ENCODE measurements at places on chromosomes 5 and 9.

- no peak for DNase-seq
These were observed 6.0 kb upstream of the SLC9A3 start for GRCh38 chr5:530001-530955.

GRCh38 chr9:116064970-116065369 is 88.6 kb upstream of the PAPPA start:
- no peak for DNase-seq

GRCh38 chr5:175652741-175653663 is 4.9 kb upstream of the HRH2 start:
- DNase-seq, result no peak

DNA sequence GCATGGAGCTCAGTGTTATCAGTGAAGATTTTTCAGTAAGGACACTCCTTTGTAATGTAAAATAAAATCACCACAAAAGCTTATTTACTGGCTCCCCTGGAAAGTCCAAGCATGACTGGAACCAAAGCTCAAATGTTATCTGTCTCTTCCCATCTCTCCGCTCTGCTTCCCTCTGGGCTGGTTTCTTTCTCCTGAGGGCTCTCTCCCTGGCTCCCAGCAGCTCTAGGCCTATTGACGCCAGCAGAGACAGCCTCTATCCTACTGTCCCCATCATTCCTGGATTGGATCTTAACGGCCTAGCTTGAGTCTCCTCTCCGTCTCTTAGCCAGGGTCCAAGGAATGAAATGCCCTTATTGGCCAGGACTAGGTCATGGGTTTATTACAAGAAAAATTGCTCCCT is 86.1 kb downstream of the TMEM167A start:
- no peak for DNase-seq

DNA sequence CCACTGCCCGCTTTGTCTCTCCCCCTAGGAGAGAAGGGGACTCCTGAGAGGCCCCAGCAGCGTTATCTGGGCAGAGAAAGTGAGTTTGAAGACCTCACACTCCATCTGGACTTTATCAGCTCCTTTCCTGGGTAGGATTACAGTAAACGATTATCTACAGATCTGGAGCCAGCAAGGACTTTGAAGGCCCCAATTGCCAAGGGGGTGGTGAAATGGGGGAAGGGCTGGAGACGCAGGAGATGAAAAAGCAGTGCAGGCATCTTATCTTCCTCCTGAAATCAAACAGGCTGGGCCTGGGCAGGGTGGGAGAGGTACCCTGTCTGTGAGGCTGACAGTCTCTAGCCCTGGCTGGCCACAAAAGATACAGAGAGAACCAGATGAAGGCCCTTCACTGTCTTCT is 105.8 kb upstream of the MSX2 start:
- DNase-seq, result no peak

DNA sequence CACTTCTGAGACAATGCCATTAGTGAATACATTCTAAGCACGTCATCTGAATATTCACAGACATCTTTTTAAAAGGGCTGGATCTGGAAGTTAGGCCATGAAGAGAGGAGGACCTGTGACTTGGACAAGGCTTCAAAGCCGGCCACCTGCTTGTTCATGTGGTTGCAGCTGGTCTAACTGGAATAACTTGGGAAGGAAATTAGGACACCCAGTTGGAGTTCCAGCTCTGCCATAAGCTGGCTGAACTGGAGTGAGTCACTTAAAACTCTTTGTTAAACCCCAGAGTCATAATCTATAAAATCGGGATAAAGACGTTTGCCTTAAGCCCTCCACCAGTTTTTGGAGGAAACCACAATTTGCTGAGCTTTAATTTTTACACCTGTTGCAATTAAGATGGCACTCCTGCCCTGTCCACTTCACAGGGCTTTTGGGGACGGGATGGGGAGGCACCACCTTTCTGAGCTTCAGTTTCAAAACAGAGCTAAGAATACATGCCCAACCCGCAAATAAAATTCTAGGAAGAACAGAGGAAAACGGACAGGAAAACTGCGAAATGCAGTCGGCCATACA is 536 bp upstream of the STX17 start:
- no peak for DNase-seq

- no peak for DNase-seq
These were observed 27.3 kb downstream of the ANP32B start for GRCh38 chr9:98010445-98010844.

- no peak for DNase-seq
These were observed 490.9 kb downstream of the SEMA5A start for GRCh38 chr5:9054821-9055589.

DNA sequence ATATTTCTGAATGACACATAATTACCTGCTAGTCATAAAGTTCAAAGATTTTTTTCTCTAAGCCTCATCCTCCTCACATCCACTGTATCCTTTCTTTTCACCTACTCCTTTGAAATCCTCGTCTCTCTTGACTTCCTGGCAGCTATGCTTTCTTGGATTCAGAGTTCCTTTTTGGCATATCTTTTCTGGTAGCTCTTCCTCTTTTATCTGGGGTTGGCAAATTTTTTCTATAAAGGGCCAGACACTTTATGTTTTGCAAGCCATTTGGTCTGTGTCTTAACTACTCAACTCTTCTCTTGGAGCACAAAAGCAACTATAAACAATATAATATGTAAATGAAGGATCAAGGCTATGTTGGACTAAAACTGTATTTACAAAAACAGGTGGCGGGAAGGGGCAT is 197.5 kb downstream of the KIAA0825 start:
- DNase-seq, result no peak

DNA sequence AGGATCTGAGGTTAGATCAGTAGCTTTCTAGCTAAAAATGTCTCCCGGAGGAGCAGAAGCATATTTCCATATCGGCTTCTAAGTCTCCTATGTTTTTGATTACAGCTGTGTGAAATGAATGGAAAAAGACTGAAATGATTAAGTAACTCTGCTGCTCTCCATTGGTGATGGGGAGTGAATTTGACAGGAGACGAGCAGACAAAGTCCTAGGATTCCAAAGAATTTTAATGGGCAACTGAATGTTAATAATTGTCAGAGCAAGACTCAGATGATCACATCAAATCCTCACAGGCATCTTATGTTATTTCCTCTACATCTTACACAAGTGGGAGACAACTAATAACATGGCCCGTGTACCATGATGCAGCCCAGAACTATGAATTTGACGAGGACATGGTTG is 66.8 kb downstream of the LIX1 start:
- DNase-seq, result no peak

DNA sequence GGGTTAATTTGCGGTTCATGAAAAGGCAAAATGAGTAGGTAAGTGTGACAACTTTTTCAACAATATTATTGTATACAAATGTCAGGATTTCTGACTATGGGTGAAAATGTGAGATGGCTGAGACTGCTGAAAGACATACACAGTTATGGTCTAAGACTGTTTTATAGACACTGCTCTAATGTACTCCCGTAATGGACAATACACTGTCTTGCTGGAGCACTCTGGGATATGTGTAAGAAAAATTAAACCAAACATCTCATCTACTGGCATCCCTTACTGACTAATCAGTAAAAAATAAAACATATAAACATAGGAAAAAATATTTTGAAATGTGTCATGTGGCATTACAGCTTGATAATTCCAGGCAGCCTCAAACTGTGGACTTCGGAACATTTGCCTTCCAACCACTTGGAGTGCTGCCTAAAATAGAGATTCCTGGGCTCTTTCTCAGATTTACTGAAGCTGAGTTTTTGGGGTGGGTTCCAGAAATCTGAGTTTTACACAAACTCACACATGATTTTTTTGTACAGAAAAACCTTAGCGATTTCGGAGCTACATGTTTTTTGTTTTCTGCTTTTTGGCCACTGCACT is 233.9 kb upstream of the TBCA start:
- no peak for DNase-seq

DNA sequence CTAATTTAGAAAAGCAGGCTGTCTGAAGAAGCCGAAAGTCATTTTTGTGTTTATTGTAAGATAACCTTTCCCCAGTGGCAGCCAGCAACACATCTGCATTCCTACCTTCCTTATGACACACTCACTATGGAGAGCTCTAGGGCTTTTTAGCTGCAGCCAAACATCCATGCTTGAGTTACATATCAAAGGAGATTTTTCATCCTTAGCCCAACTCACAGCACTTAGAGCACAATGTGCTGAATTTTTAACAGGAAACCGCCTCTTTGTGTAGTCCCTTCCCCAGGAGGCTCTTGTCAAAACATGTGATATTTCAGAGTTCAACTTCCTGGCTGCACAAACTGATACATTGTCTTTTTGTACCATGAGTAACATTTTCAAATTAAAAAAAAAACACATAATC is 379.2 kb downstream of the CTNND2 start:
- DNase-seq, result no peak

DNA sequence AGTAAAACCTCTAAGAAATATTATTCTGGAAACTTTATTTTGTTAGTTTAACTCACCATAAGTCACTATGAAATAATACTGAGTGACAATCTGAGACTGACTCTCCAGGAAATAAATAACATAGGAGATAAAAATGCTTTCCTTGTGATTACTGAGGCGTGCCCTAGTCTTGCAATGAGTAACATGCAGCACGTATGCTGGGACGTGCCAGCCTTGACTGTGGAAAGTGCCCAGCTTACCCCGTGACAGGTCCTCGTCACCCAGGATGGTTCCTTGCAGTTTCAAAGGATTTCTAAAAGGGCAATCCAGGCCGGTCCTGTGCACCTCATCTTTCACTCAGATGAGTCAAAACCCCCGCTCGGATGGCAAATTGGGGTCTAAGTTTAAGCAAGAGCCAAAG is 720.8 kb upstream of the ADAMTS16 start:
- no peak for DNase-seq

DNA sequence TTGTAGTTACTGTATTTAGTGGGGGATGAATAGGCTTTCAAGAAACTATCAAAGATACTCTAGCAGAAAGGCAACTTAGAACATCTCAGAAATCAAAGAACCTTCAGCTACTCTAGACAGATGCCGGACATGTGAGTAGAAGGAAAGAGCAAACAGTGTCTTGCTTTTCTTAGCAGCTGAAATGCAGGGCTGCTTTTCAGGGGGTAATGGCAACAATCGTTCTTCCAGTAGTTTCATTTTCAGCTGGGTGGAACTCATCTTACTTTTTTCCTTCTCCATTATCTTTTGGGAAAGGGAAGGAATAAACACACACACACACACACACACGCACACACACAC is 281.6 kb downstream of the CRB2 start:
- no peak for DNase-seq

DNA sequence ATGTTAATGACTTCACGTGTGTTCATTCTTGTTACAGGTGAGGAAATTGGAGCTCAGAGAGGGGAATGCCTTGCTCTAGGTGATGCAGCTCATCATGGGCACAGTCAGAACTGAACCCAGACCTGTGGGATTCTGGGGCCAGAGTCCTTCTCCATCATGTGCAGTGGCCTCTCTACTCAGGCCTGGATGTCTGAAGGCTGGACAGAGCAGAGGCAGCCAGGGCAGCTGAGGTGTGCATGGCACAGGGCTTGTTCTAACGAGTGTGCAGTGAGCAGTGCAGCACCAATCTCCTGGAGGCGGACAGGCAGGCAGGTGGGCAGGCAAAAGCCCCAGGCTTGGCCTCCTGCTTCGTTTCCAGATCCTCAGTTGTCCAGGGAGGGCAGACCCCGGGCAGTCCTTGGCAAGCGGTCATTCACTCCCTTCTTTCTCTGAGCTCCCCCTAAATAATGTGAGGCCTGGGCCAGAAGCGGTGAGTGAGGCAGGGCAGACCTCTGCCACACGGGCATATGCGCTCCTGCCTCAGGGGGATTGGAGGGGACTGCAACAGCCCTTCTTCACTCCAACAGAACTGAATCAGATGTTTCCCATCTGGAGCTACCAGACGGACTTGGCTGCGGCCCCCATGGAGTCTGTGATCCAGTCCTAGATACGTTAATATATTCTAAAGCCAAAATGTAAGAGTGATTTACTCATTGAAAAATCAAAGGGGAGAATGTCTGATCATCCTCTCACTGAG is 68.7 kb upstream of the FSTL4 start:
- no peak for DNase-seq

DNA sequence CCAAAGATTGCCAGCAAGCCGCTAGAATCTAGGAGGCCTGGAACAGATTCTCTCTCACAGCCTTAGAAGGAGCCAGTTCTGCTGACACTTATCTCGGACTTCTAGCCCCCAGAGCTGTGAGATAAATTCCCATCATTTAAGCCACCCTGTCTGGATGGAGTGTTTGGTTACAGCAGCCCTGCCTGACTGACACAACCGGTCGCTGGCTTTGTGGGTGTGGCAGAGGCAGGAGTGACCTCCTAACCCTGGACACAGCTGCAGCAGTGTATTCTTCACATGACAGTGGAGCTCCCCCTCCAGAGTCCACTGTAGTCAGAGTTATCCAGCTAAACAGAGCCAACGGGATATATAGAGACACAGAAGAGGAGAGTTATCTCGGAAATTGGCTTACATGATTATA is 21.2 kb upstream of the IL17B start:
- no peak for DNase-seq
